ENCODE measurements at places on chromosomes 12 and 14.

DNA sequence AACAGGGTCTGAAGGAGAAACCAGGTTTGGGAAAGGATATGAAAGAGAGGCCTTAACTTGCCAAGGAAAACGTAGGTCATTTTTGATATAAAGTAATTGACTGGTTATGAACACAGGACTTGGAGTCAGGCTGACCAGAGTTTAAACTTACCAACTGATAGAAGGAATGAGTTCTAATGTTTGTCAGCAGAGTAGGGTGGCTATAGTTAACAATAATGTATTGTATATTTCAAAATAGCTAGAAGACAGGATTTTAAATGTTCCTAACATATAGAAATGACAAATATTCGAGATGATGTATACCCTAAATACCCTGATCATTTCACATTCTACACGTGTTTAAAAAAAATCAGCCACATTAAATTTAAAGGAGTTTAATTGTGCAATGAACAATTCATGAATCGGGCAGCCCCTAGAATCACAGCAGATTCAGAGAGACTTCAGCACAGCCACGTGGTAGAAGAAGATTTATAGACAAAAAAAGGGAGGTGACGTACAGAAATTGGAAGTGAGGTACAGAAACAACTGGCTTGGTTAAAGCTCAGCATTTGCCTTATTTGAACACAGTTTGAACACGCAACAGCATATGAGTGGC is 52.5 kb upstream of the PLEKHG7 start:
- DNase-seq: no peak

GRCh38 chr12:46149079-46149464 is 119.8 kb downstream of the SLC38A1 start:
- no peak for DNase-seq

- no peak for DNase-seq
Observed at GRCh38 chr12:103676893-103677292, 89.8 kb downstream of the STAB2 start.

DNA sequence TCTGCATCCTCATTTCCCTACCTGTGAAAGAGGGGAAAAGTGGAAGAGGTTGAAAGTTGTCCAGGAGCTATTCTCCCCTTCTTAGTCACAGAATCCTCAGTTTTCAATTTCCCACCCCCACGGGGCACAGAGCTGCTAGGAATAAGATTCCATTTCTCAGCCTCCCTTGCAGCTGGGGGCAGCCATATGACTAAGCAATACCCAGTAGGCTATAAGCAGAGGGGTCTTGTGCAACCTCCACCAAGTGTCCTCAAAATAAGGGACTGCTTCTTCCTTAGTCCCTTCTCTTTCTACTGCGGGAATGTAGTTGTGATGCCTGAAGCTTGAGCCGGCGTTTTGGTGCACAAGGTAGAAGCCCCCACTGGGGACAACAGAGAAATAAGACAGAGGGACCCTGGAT is 40.9 kb downstream of the VWF start:
- no peak for DNase-seq

- DNase-seq: no peak
Observed at GRCh38 chr14:94850309-94851211, 80.6 kb upstream of the GSC start.
